GM23338 (cell line): ENCODE measurements at places on chromosomes 1 and 21. TPM values are rescaled to one million over a fixed set of nuclear protein-coding genes. Genes with fewer than 3 reads are reported as not detected.

The SFT2D2 gene
- polyA plus RNA-seq = 7.2 and 7.6 TPM in 2 replicates

The FCRL6 gene
- polyA plus RNA-seq = not detected in 2 replicates

The PTPRF gene
- 48.7 and 52.4 TPM in 2 replicates for polyA plus RNA-seq

The TAL1 gene
- polyA plus RNA-seq = not detected in 2 replicates

The TP73 gene
- 1.4 and 1.8 TPM in 2 replicates for polyA plus RNA-seq

The RCOR3 gene
- polyA plus RNA-seq = 15.3 and 19.4 TPM in 2 replicates

The GRIK3 gene
- polyA plus RNA-seq = 0.23 and 0.31 TPM in 2 replicates

The TNFRSF25 gene
- polyA plus RNA-seq = 13.6 and 15.2 TPM in 2 replicates

The RHCE gene
- 0.15 and 0.38 TPM in 2 replicates for polyA plus RNA-seq

The OR6N1 gene
- polyA plus RNA-seq = not detected in 2 replicates

The IKBKE gene
- 3.3 and 4.8 TPM in 2 replicates for polyA plus RNA-seq

The DTL gene
- polyA plus RNA-seq = 19.5 and 26.5 TPM in 2 replicates

The POU3F1 gene
- polyA plus RNA-seq = 3.6 and 6.0 TPM in 2 replicates

The PYHIN1 gene
- polyA plus RNA-seq = not detected in 2 replicates

The AKNAD1 gene
- polyA plus RNA-seq = not detected in 2 replicates

The PDE9A gene
- polyA plus RNA-seq = 27.2 and 31.1 TPM in 2 replicates

The RPE65 gene
- polyA plus RNA-seq = not detected in 2 replicates

The KIF2C gene
- polyA plus RNA-seq = 35.9 and 38.0 TPM in 2 replicates

The MIXL1 gene
- polyA plus RNA-seq = 0.66 and 1.0 TPM in 2 replicates

The PROK1 gene
- not detected in 2 replicates for polyA plus RNA-seq

The LAD1 gene
- polyA plus RNA-seq = 18.0 and 18.9 TPM in 2 replicates

The TBX19 gene
- 0.76 and 0.85 TPM in 2 replicates for polyA plus RNA-seq

The RPTN gene
- polyA plus RNA-seq = not detected in 2 replicates

The LMX1A gene
- polyA plus RNA-seq = not detected in 2 replicates

The SYDE2 gene
- polyA plus RNA-seq = 5.8 and 5.9 TPM in 2 replicates

The SYCP1 gene
- polyA plus RNA-seq = 0.66 and 2.1 TPM in 2 replicates

The ANKRD65 gene
- polyA plus RNA-seq = 1.6 and 2.6 TPM in 2 replicates

The CAMSAP2 gene
- polyA plus RNA-seq = 8.2 and 9.1 TPM in 2 replicates

The RORC gene
- polyA plus RNA-seq = 0.26 and 0.29 TPM in 2 replicates

The KCNE2 gene
- 0.49 and 0.55 TPM in 2 replicates for polyA plus RNA-seq

The SLC35D1 gene
- polyA plus RNA-seq = 0.68 and 0.82 TPM in 2 replicates

The NTRK1 gene
- polyA plus RNA-seq = 0.23 and 0.45 TPM in 2 replicates

The DMBX1 gene
- 0.11 TPM in 1 of 2 replicates, not detected in the other for polyA plus RNA-seq

The CIART gene
- polyA plus RNA-seq = 16.4 and 16.6 TPM in 2 replicates

The SLC1A7 gene
- not detected in 2 replicates for polyA plus RNA-seq

The ADGRB2 gene
- polyA plus RNA-seq = 7.9 and 8.0 TPM in 2 replicates

The CPT2 gene
- polyA plus RNA-seq = 9.6 and 11.2 TPM in 2 replicates

The LEPR gene
- 1.5 and 2.1 TPM in 2 replicates for polyA plus RNA-seq

The LCE3D gene
- polyA plus RNA-seq = 0.52 TPM in 1 of 2 replicates, not detected in the other

The CNST gene
- polyA plus RNA-seq = 8.1 and 8.9 TPM in 2 replicates

The FCER1G gene
- polyA plus RNA-seq = 0.57 and 1.1 TPM in 2 replicates
